ENCODE measurements at places on chromosomes 16 and 17.
A peak's percentile ranks its signal among the peaks of the same experiment; 100 is the strongest.

DNA sequence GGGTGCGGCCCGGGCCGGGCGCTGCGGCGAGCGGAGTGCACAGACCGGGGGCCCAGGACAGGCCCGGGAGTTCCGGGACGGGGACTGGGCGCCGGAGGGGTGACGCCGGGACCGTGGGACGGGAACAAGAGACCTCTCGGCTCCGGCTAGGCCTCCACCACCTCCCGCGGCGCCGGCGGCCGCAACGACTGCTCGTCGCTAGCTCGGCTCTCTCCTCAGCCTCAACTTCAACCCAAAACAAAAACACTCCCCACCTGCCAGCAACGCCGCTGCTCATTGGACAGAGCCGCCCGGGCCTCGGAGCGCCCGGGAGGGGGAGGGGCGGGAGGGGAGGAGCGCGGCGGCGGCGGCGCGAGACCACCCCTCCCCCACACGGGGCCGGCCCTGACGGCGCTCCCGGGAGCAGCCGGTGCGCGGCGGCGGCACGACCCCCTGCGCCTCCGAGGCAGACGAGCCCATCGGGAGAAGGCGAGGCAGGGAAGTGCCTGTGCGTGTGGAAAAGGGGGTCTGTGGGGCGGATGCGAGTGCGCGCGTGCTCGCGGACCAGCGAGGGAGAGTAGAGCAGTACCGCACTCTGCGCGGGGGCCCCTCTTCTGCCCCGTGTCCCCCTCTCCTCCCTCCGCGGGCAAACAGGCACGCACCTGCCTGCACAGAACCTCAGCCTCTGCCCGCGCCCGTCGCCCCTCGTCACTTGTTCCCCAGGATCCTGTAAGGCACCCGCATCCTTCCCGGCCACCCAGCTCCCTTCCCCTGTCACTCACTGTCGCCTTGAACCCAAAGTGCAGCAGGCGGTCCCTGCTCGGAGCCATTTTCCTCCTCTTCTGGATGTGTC is at the start of gene FBXL20:
Gene FBXL20, minus strand, starts transcription at position 215 of the 832 bp plus-strand sequence. CDS start 224 bp downstream, outside the sequence.
- peaks cover 5% of the 10 kb centered on the region for H3K36me3 ChIP-seq
- peaks cover 29% of the 10 kb centered on the region for H3K4me1 ChIP-seq
- peak within 1 kb of the TSS; percentile 97 for H3K4me3 ChIP-seq
- peak within 1 kb of the TSS; percentile 98 for H3K27ac ChIP-seq
- DNase-seq = peak; percentile 84

DNA sequence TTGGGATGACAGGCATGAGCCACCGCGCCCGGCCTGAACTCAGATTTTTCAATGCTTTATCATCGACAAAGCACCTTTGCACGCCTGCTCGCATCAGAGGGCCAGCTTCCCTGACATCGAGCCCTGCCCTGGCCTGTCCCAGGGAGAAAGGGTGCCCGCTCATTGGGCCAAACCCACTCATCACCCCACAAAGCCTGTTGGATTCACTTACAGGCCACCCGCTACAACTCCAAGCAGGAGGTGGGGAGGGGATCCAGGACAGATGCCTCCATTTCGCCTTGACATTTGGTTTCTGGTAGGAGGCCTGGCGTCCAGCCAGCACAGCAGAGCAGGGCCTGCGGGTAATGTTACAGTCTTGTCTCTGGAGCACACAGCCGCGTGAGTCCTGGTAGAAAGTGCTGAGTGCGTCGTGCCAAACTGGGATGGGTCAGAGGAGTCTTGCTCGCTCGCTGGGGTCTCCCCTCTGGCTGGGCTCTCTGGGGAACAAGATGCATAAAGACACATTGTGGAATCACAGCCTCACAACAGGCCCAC is 19.8 kb downstream of the SMTNL2 start:
- H3K4me3 ChIP-seq = no peak overlapping the region
- no peak overlapping the region for H3K27ac ChIP-seq
- H3K36me3 ChIP-seq = no peaks in the 10 kb centered on the region

GRCh38 chr17:52517176-52517575 is 358.7 kb upstream of the CA10 start:
- H3K4me1 ChIP-seq = no peaks in the 10 kb centered on the region
- H3K4me3 ChIP-seq = no peak overlapping the region
- no peak overlapping the region for H3K27ac ChIP-seq
- no peaks in the 10 kb centered on the region for H3K27me3 ChIP-seq
- no peak for DNase-seq

GRCh38 chr16:31348579-31348978 is 6.4 kb upstream of the ITGAX start:
- no peak for DNase-seq
- no peak overlapping the region for H3K27ac ChIP-seq
- H3K27me3 ChIP-seq = no peaks in the 10 kb centered on the region
- no peak overlapping the region for H3K4me3 ChIP-seq
- H3K36me3 ChIP-seq = no peaks in the 10 kb centered on the region
- peaks cover 38% of the 10 kb centered on the region for H3K4me1 ChIP-seq

DNA sequence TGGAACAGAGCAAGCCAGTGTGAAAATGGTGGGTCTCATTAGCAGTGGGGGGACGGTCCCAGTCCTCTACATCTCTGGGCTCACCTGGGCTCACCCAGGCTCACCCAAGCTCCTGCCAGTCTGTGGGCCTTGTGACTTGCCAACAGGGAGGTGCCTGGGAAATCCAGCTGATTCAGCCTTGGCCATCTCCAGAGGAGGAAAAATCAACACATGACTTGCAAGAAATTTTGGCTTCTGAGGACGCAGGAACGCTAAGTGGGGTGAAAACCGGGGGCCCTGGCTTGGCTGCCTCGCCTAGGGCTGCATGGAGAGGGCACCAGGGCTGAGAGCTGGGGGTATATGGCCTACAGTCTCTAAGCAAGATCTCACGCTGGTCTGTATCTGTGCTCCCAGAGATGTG is 47.7 kb downstream of the VAC14 start:
- no peaks in the 10 kb centered on the region for H3K27me3 ChIP-seq
- H3K36me3 ChIP-seq = peaks cover 2% of the 10 kb centered on the region
- H3K4me1 ChIP-seq = peaks cover 3% of the 10 kb centered on the region

DNA sequence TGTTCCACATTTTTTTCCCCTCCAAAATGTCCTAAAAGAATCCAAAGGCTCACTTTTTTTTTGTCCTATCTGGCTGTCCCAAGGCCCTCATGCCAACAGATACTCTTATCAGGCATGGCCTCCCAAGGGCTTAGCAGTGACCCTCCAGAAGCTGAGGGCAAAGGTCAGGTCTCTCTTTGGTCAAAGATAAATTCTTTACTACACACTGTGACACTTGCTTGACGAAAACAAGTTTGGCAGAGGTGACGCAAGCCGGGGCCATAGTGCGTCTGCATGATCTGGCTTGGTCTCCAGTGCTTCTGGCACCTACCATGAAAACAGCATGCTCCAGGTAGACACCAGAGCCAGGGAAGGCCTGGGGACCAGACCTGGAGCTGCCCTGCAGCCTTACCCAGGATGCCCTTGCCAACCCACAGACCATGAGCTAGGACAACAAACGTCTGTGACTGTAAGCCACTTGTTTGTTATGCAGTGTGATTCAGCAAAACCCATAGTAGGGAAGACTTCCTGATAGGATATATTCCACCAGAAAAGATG is 48.5 kb upstream of the IRF8 start:
- H3K27me3 ChIP-seq = peaks cover 7% of the 10 kb centered on the region
- no peak overlapping the region for H3K27ac ChIP-seq
- no peaks in the 10 kb centered on the region for H3K4me1 ChIP-seq
- DNase-seq = no peak
- no peak overlapping the region for H3K4me3 ChIP-seq

GRCh38 chr16:88194397-88195268 is 188.1 kb upstream of the ZNF469 start:
- H3K27me3 ChIP-seq = no peaks in the 10 kb centered on the region
- H3K4me3 ChIP-seq = no peak overlapping the region
- H3K36me3 ChIP-seq = peaks cover 2% of the 10 kb centered on the region
- H3K4me1 ChIP-seq = peaks cover 2% of the 10 kb centered on the region

DNA sequence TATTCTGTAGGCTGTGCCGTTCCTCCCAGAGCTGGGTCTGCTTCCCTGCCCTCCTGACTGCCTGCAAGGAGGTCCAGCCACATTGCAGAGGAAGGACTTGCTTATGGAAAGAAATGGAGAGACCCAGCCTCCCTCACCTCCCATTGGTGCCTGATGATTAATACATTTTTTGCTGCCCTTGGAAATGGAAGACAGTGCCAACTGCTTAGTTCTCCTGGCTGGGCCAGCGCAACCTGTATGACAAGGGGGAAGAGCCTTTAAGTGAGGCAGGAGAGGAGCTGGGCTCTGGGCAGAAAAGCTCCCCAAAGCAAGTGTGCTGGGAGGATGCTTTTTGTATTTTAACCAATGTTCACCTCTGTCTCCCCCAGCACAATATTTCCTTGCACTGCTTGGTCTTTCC is 238.5 kb downstream of the SOX9 start:
- H3K4me1 ChIP-seq = no peaks in the 10 kb centered on the region
- no peak overlapping the region for H3K4me3 ChIP-seq
- H3K27ac ChIP-seq = no peak overlapping the region
- H3K36me3 ChIP-seq = no peaks in the 10 kb centered on the region

DNA sequence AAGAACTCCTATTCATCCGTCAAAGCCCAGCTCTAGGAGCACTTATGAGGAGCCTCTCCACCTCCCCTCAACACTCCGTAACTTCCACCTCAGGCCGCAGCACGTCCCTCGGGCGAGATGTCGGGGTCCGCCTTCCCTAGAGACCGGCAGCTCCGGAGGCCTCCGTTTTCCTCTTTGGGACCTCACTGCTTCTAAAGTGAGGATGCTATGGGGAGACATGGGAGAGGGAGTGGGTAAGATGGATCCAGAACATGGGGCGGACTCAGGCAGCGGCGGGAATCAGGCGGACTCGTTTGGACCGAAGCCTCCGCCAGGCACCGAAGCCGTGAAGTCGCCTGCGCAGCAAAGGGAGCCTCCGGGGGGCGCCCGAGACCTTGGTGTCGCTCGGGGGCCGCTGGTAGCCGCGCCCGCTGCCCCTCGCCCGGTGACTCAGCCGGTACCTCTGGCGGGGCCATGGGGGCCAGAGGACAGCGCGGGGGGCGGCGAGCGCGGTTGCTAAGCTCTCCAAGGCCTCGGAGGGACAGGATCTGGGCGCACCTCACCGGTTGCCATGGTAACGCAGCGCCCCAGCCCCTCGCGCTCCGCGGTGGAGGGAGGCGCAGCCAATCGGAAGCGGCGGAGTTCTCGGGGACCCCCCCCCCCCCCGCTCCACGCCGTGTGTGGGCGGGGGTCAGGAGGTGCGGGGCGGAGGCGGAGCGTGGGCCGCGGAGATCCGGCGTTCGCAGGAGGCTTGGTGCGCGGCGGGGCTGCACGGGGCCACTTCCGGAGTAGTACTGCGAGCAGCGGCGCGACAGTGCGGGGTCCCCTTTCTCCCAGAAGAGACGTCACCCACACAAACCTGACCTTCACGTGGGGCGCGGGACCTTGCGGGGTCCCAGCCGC is 1.3 kb upstream of the HIC1 start:
- DNase-seq = peak; percentile 82
- peaks cover 18% of the 10 kb centered on the region for H3K4me1 ChIP-seq
- peaks cover 6% of the 10 kb centered on the region for H3K36me3 ChIP-seq
- H3K27ac ChIP-seq = peak overlapping the region; percentile 84
- peak overlapping the region; percentile 81 for H3K4me3 ChIP-seq
- peaks cover 16% of the 10 kb centered on the region for H3K27me3 ChIP-seq

- no peak overlapping the region for H3K27ac ChIP-seq
- no peak for DNase-seq
- H3K27me3 ChIP-seq = peaks cover 5% of the 10 kb centered on the region
- H3K4me1 ChIP-seq = no peaks in the 10 kb centered on the region
Observed at GRCh38 chr16:87086156-87086555, 231.0 kb downstream of the C16orf95 start.

- no peaks in the 10 kb centered on the region for H3K4me1 ChIP-seq
- no peak overlapping the region for H3K27ac ChIP-seq
- H3K4me3 ChIP-seq = no peak overlapping the region
- H3K27me3 ChIP-seq = peaks cover 9% of the 10 kb centered on the region
- no peaks in the 10 kb centered on the region for H3K36me3 ChIP-seq
- no peak for DNase-seq
Observed at GRCh38 chr17:57178839-57179238, 77.5 kb upstream of the MSI2 start.

GRCh38 chr17:33192951-33193911 is 99.9 kb downstream of the ASIC2 start:
- no peak overlapping the region for H3K4me3 ChIP-seq
- no peak overlapping the region for H3K27ac ChIP-seq
- peaks cover 23% of the 10 kb centered on the region for H3K27me3 ChIP-seq

GRCh38 chr16:23373436-23374219 is 71.5 kb downstream of the SCNN1B start:
- no peak overlapping the region for H3K4me3 ChIP-seq
- no peaks in the 10 kb centered on the region for H3K27me3 ChIP-seq
- no peaks in the 10 kb centered on the region for H3K36me3 ChIP-seq
- no peak for DNase-seq
- H3K4me1 ChIP-seq = no peaks in the 10 kb centered on the region

GRCh38 chr16:50335196-50335958 is 33.4 kb downstream of the BRD7 start:
- H3K4me3 ChIP-seq = peak overlapping the region; percentile 46
- DNase-seq = peak; percentile 45
- no peaks in the 10 kb centered on the region for H3K27me3 ChIP-seq
- H3K27ac ChIP-seq = peak overlapping the region; percentile 94
- peaks cover 60% of the 10 kb centered on the region for H3K36me3 ChIP-seq
- H3K4me1 ChIP-seq = peaks cover 35% of the 10 kb centered on the region

DNA sequence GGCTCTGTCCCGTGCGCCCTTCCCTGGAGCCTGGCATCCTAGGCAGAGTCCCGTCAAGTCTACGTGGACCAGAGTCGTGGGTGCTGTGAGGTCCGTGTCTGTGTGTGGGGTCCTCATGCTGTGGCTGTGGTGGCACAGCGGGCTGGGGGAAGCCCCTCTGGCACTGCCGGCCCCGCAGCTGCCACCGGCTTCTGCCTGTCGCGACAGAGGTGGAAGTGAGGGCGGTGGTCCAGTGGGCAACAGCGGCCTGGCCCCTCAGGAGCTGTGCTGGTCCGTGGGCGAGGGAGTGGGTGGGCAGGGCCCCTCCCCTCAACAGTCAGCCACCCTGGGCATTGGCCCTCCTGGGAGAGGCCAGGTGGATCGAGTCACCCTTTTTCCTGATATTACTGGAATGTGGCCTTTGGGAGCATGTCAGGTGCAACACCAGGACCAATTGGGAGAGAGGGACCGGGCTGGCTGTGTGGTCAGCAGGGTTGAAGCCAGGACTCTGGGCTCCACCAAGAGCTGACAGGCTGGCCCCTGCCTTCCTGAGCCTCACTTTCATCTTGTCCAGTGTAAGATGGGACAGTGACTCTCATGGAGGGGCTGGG is 11.9 kb downstream of the BAIAP2 start:
- DNase-seq = no peak
- no peak overlapping the region for H3K27ac ChIP-seq
- H3K36me3 ChIP-seq = no peaks in the 10 kb centered on the region
- no peaks in the 10 kb centered on the region for H3K27me3 ChIP-seq
- no peak overlapping the region for H3K4me3 ChIP-seq

Data from T-helper 2 cell treated with Interferon-gamma antibody and Interleukin-4, amounts not matched to agents 5 μg/mL and 100 μg/mL, for 36 hours (primary cell).